Cardiac muscle cell (in vitro differentiated cells and primary cell): ENCODE measurements at places on chromosomes 2 and 18. TPM values are rescaled to one million over a fixed set of nuclear protein-coding genes. Genes with fewer than 3 reads are reported as not detected.

Gene NOSTRIN
- 0.49 and 0.92 TPM in 2 replicates for total RNA-seq

Gene BUB1
- 17.3 and 64.2 TPM in 2 replicates for total RNA-seq

Gene HTR2B
- total RNA-seq = not detected in 2 replicates

Gene PTH2R
- 0.09 TPM in 1 of 2 replicates, not detected in the other for total RNA-seq

DNA sequence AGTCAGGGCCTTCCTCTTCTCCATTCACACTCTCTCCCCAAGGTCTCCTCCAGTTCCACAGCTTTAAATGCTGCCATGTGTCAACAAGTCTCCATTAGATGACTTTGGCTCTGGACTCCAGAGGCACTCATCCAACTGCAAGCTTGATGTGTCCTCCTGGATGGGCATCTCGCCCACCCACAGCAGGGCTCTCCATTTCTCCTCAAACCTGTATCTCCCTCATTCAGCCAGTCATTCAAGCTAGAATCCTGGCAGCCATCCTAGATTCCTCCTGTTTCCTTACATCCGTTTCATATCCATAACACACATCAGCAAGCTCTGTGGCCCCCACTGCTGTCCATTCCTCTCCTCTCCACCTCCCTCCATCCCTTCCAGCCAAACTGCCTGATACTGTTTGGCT lies 88.4 kb upstream of the AFF3 start:
- H3K27ac ChIP-seq = no peak overlapping the region
- H3K4me3 ChIP-seq = no peak overlapping the region
- peak; percentile 14 for DNase-seq
- no peaks in the 10 kb centered on the region for H3K4me1 ChIP-seq

GRCh38 chr2:34193164-34193563 lies 594.1 kb upstream of the FAM98A start:
- DNase-seq = no peak
- no peaks in the 10 kb centered on the region for H3K4me1 ChIP-seq
- H3K27me3 ChIP-seq = no peaks in the 10 kb centered on the region
- H3K36me3 ChIP-seq = no peaks in the 10 kb centered on the region
- H3K4me3 ChIP-seq = no peak overlapping the region

GRCh38 chr18:3666526-3667254 lies 216.7 kb downstream of the TGIF1 start:
- H3K27me3 ChIP-seq = no peaks in the 10 kb centered on the region
- no peak for DNase-seq
- no peak overlapping the region for H3K4me3 ChIP-seq
- peaks cover 18% of the 10 kb centered on the region for H3K4me1 ChIP-seq

GRCh38 chr18:47797126-47797525 lies 133.3 kb downstream of the SMAD2 start:
- H3K27me3 ChIP-seq = no peaks in the 10 kb centered on the region
- no peaks in the 10 kb centered on the region for H3K36me3 ChIP-seq
- no peak overlapping the region for H3K4me3 ChIP-seq
- H3K4me1 ChIP-seq = peaks cover 5% of the 10 kb centered on the region

DNA sequence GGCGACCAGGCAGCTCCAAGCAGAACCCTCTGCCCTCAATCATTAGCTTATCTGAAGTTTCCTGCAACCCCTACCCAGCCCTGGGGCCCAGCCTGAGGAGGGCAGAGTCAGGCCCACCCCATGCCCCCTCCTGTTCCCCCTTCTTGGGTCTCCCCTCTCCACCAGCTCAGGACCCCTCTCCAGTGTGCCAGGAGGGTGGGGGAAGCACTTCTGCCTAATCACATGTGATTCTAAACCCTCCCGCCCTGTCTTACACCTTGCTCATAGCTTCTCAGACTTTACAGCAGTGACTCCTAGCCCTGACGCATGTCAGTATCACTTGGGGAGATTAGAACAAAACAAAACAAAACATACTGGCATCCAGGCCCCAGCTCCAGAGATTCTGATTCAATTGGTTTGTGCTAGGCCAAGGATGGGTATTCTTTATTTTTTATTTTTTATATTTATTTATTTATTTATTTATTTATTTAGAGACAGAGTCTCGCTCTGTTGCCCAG lies 42.5 kb upstream of the ASAP2 start:
- no peaks in the 10 kb centered on the region for H3K36me3 ChIP-seq
- H3K27me3 ChIP-seq = no peaks in the 10 kb centered on the region
- peaks cover 32% of the 10 kb centered on the region for H3K4me1 ChIP-seq
- no peak overlapping the region for H3K4me3 ChIP-seq
- no peak for DNase-seq

DNA sequence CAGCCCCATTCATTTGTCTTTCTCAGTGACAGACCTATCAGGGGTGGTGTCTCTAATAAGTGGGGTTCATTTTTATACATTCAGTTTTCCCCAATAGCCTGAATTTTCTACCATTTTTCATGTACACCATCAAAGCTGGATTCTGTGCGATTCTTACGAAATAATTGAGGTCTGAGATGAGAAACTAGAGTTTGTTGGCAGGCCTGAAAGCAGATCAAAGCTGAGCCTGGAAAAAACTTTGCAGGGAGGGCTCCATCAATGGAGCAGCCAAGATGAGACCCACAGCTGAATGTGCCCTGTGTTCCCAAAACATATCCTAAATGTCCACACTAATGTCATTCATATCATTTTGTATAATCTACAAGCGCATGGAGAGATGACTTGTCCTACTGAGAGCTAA lies 4.5 kb upstream of the TMEM200C start:
- no peaks in the 10 kb centered on the region for H3K36me3 ChIP-seq
- H3K4me1 ChIP-seq = peaks cover 5% of the 10 kb centered on the region
- H3K27me3 ChIP-seq = no peaks in the 10 kb centered on the region
- H3K4me3 ChIP-seq = no peak overlapping the region

- no peak overlapping the region for H3K4me3 ChIP-seq
- H3K27ac ChIP-seq = no peak overlapping the region
- no peaks in the 10 kb centered on the region for H3K4me1 ChIP-seq
- no peak for DNase-seq
- no peaks in the 10 kb centered on the region for H3K27me3 ChIP-seq
Measured at GRCh38 chr2:137316075-137316474, 550.7 kb downstream of the THSD7B start.

DNA sequence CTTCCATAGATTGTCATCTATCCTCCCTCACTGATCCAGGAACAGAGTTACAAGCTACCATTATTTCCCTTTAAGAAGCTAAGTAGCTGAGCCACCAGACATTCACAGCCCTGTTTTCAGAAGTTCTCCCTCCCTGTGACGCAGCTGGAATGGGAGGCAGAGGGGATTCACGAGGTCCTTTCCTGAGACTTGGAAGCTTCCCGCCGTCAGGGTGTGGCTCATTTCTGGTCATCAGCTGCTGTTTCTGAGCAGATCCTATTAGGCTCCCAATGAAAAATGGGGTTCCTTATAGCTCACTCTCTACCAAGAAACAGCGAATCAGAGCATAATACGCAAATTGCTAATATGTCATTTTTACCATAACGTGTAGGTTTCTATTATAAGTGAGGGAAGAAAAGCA lies 559.3 kb upstream of the ID2 start:
- H3K4me1 ChIP-seq = no peaks in the 10 kb centered on the region
- H3K36me3 ChIP-seq = no peaks in the 10 kb centered on the region
- H3K4me3 ChIP-seq = no peak overlapping the region
- no peaks in the 10 kb centered on the region for H3K27me3 ChIP-seq
- H3K27ac ChIP-seq = no peak overlapping the region

DNA sequence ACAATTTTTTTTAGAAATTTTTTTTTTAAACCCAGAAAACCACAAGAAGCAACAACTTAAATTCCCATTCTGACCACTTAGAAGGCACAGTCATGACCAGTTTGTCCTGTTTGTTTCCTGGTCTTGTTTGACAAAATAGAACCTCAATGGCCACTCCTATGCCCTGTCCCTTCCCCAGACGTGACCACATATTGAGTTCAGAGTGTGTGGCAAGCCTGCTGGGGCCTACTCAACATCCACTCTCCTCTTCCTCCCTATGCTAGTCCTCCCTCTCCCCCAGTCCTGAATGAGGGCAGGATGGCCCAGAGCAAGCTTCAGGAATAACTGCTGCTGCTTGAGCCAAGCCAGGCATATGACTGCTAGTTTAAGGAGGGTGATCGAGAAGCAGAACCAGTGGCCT lies 89.6 kb downstream of the PRELID3A start:
- no peak overlapping the region for H3K27ac ChIP-seq
- no peaks in the 10 kb centered on the region for H3K27me3 ChIP-seq
- no peaks in the 10 kb centered on the region for H3K4me1 ChIP-seq
- no peak for DNase-seq
- H3K36me3 ChIP-seq = peaks cover 13% of the 10 kb centered on the region

GRCh38 chr2:120421126-120421829 lies 75.3 kb downstream of the INHBB start:
- H3K4me1 ChIP-seq = no peaks in the 10 kb centered on the region
- H3K36me3 ChIP-seq = no peaks in the 10 kb centered on the region
- H3K27ac ChIP-seq = no peak overlapping the region
- no peak for DNase-seq

DNA sequence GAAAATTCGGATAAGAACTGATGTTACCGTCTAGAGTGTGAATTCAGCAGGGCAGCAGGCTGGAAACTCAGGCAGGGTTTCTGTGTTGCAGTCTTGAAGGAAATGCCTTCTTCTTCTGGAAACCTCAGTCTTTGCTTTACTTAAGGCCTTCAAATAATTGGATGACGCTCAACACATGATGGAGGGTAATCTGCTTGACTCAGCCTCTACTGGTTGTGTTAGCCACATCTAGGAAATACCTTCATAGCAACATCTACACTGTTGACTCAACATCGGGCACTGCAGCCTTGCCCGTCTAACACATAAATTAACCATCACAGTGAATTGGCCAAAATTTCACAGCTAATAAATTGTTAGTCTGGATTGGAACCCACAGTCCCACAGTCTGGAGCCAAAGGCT lies 37.2 kb downstream of the YPEL5 start:
- no peak overlapping the region for H3K4me3 ChIP-seq
- no peaks in the 10 kb centered on the region for H3K27me3 ChIP-seq
- no peak overlapping the region for H3K27ac ChIP-seq
- H3K4me1 ChIP-seq = no peaks in the 10 kb centered on the region
- H3K36me3 ChIP-seq = no peaks in the 10 kb centered on the region
